ENCODE measurements at places on chromosomes 11 and 22.

GRCh38 chr22:22974156-22974555, 86.5 kb downstream of the IGLL5 start:
- no peak for DNase-seq

DNA sequence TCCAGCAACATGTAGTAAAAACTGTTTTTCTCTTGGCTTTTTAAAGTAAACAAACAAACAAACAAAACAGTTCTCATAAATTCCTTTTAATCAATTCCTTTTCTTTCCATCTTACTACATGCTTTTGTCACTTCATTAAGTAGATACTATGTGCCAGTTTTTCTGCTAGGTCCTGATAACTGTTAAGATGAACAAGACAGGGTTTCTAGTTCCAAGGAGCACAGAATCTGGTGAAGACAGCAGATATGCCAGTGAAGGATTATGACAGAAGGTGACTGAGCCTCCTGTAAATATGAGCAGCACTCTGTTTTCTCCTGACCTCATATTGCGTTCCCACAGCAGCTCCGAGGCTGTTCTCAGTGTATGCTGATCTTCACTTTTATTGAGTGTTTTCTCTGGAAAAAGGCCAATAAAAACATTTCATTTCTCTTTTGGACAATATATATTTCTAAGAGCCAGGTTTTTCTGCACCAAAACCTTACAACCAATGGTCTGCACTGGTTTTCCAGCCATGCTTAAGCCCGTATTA, 45.8 kb downstream of the HEPHL1 start:
- no peak for DNase-seq

- no peak for DNase-seq
These were observed 94.2 kb downstream of the TBC1D22A start for GRCh38 chr22:46856661-46857060.

DNA sequence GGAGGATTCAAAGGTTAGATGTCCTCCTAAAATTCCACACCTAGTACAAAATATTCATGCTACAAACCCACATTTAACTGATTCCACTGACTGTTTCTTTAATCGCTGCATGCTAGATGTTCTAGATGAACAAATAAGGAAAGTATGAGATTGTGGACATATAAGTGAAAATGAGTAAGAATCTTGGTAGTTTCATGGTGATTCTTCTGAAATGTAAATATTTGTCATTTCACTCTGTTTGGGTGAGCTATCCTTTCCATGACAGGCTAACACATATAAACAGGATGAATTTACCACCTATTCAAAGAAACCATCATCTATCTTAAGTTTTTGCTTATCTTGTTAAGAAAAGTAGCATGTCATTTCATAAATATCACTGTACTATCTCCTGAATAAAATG, 14.8 kb downstream of the OR5B3 start:
- DNase-seq: no peak

DNA sequence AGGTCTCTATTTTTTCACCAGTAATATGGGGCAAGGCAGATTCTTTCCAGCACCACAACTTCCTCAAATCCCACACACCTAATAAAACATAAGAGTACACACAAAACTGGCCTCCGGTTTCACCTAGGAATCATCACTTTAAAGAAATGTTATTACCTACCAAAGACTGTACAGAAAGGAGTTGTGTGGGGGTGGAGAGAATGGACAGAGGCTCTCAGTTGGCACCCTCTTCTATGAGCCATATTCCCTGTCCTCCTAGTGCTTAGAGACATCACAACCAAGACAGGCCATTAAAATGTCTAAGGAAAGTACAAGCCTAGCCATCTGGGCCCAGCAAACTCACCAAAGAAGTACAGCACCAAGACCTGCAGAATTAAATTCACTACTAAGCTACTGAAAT, 56.1 kb downstream of the RBFOX2 start:
- no peak for DNase-seq

GRCh38 chr11:33706966-33707365, 6.3 kb upstream of the C11orf91 start:
- DNase-seq: no peak

DNA sequence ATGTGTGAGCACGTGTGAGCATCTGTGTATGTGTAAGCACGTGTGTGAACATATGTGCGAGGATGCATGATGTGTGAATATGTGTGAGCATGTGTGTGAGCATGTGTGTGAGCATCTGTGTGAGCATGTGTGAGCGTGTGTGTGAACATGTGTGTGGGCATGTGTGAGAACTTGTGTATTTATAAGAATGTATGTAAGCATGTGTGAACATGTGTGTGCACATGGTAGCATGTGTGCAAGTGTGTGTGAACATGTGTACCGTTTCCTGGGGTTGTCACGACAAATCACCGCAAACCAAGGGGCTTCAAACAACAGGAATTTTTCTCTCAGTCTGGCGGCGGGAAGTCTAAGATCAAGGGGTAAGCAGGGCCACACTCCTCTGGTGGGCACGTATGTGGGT, 238.3 kb downstream of the CTTN start:
- no peak for DNase-seq

- DNase-seq: no peak
These were observed 23.4 kb downstream of the PANX1 start for GRCh38 chr11:94151903-94152677.

DNA sequence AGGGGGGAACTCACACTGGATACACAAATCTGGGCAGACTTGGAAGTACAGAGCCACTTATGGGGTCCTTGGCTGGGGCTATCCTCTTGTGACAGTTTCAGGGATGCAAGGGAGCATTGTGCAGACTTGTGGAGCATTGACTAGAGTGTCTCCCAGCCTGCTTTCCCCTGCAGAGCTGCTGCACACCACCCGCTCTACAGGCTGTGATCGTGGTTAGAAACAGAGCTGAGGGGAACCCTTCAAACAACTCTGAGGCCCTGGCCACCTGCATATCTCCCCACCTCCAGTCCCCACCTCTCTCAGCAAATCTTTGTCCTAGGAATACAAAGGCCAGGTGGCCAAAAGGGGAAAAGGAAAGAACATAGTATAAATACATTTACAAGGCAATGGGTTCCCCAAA, 64.7 kb downstream of the NRXN2 start:
- no peak for DNase-seq

DNA sequence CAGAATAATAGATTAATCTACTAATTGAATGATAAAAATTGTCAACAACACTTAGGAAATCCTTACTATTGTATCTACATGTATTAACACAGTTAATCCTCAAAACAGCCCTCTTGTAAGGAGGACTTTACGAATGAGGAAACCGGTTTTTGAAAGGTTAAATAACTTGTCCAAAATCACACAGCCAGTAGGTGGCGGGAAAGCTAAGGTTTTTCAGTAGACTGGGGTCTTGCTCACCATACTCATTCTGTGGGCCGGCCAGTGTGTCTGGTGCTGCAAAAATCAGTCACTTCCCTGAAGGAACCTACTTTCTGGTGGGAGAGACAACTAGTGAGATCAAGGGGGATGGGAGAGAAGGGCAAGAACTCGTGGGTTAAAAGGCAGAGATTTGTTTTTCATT, 3.8 kb downstream of the DCPS start:
- no peak for DNase-seq

DNA sequence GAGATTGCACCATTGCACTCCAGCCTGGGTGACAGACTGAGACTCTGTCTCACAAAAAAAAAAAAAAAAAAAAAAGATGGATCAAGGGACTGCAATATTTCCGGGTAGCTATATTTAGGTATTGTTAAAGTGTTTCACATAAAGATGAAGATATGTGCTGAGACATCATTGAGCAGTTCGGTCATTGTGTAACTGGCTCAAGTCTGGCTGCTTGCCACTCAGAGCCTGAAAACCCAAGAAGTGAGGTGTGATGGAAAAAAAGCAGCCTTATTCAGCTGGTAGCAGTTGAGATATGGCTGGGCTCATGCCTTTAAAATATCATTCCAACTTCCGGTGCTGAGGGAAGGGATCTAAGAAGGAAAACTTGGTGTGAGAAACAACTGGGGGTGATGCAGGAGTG, 46.9 kb downstream of the LUZP2 start:
- no peak for DNase-seq

DNA sequence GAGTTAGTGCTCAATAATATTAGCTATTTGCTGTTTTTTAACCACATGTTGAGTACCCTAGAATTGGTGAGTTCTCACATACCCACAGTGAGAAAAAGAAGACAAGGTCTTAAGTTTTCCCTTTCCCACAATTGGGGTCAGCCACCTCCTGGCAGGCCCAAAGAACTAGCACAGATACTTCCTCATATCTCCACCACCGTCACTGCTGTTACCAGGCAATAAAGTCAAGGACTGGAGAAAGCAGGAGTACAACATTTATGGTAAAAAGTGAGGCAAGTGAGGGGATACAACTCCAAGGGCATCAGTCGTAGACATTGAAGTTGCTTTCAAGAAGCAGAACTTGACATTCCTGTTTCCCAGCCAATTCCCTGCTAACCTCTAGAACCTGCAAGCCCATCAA, 19.6 kb downstream of the ELP4 start:
- DNase-seq: no peak

- no peak for DNase-seq
These were observed 76.7 kb downstream of the SVIP start for GRCh38 chr11:22752908-22753310.

GRCh38 chr22:21923163-21923561, 29.5 kb downstream of the PPM1F start:
- no peak for DNase-seq

DNA sequence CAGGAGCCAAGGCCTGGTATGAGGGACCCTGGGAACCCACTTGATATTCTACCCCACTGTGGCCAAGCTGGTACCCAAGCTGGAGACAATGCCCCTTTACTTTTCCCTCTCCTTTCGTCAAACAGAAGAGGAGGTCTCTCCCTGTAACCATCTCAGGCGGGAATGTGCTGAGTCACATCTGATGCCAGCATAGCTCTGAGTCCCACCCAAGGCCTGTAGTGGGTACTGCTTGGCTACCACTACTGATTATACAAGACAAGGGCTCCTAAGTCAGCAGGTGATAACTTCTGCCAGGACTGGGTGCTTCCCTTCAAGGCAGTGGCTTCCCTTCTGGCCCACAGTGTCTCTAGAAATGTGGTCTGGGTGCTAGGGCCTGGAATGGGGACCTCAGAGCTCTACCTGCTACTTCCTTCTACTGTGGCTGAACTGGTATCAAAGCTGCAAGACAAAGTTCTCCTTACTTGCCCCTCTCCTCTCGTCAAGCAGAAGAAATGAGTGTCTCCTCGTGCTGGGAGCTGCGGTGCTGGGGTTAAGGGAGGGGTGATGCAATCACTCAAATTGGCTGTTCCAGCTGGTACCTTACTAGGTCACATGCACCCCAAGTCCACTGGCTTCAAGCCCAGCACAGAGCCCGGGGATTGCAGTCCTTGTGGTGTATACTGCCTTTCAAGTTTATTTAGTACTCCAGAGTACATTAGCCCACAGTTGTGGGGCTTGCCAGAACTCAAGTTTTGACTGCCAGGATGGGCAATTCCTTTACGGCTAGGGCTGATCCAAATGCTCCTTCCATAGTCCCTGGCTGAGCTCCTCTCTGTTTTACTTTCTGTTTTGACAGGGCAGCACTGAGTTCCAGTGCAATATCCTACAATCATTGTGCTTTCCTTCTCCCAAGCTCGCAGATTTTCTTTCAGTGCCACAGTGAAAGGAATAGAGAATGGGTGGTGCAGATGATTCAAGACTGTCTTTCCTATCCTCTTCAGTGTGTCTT, 419.7 kb upstream of the CNTN5 start:
- no peak for DNase-seq

DNA sequence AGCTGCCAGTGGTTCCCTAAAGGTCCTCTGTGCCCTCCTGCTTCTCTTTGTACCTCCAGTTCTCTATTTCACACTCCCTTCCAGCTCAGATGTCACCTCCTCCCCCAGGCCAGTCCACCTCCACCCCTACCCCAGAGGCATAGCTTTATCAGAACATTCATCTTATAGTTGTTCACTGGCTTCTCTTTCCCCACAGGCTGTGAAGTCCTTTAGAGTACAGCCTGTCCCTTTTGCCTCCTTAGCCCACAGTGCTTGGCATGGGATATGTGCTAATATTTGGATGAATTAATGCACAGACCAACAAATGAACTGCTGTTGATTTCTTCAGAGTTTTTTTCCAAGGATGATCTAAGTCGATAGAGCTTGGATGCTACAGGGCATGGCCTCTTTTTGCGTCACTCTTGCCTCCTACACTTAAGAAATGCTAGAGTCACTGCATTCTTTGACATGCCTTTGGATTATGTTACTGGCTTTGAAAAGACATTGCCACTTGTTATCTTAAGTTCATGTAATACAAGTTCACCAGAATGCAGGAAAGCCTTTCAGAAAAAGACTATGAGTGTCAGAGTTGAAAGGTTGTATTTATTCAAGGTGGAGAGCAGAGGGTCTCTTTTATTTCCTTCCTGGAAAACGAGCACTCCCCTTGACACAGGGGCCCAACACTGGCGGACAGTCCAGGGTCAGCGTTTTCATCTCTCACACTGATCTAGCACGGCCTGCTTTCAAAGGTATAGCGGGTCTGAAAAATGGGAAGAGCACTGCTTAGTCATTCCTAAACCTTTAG, 75.7 kb downstream of the PISD start:
- DNase-seq: no peak

- DNase-seq: no peak
These were observed 78.5 kb downstream of the ACER3 start for GRCh38 chr11:76939219-76939631.

GRCh38 chr22:21681566-21682370, 16.0 kb downstream of the PPIL2 start:
- DNase-seq: no peak

- DNase-seq: no peak
These were observed 185.8 kb downstream of the TRPC6 start for GRCh38 chr11:101397979-101398378.

DNA sequence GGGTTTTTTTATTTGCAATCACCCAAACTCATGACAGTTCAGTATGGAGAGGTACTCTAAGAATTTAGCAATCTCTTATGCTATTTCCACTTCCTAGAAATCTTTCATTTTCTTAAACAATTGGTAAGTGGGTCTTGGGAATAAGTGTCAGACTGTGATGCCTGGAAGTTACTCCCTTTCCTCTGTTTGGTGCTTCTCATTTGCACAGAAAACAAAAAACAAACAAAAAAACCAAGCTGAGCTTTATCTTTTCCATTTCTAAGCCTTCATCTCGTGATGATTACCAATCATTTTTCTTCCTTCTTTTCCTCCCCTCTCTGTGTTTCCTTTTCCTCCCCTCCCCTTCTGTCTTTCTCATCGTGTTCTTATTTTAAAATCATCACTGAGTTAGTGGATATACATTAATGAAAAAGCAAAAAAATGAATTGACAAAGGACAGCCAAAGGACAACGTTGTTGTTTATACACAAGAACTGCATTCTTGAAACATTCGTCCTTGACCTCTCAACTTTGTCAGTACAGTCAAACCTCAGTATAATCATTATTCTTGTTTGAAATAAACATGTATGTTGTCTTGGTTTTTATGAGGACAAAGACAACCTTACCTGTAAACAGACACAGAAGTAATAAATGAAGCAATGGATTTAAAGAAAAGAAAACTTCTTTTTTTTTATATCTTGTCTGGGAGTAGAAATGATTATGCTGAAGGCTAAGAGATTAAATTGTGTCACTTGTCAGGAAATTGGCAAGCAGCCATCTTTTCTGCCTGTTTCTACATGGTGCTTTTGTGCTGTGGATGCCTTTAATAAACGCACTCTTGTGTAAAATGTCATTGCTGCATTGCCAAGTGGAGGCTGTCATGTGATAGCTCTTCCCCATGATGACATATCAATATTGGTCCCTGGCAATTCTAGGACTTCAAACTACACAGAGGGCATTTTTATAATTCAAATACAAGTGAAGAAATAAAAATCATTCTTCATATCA, 803.2 kb upstream of the CCDC90B start:
- DNase-seq: no peak

All from glomerular endothelial cell (primary cell).